Stimulated activated CD4-positive, alpha-beta T cell treated with anti-CD3 and anti-CD28 coated beads, Interleukin-12 subunit alpha, Interleukin-12 subunit beta, amount 100 ng/mL, for 48 hours (primary cell): ENCODE measurements at places on chromosomes 7 and 10.

- no peak for DNase-seq
Observed at GRCh38 chr10:18217577-18217976, 77.4 kb downstream of the CACNB2 start.

DNA sequence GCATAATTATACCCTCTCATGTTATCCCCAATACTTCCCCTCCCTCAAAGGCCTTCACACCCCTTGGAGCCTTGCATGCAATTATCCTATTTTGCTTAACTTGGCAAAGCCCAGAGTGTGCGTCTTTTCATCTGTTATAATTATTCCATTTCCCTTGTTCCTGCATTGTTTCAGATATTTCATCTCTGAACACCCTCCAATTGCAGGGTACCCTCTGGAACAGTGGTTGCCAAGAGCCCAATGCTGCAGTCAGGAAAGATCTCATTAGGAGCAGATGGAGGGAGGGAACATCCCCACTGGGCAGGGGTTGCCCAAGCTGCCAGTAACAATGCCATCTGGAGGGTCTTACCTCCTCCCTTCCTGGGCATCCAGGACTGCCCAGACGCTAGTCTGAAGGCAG lies 18.4 kb upstream of the GOLGA7B start:
- DNase-seq = no peak

DNA sequence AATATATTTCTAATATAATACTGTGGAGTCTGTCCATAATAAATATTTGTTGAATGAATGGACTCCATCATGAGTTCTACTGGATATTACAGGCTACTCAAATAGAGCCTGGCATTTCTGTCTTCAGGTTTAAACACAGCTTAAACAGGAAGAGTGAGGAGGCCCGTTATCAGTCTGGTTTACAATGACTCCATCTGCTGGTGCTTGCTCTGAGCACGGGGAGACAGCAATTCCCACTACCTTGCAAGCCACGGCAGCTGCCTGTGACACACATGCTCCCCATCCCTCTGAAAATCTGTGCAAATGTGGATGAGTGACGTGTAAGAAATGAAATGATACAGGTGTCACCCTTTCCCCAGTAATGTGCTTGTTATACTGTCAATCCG lies 293.5 kb upstream of the IMMP2L start:
- DNase-seq = no peak

GRCh38 chr7:36879021-36879420 lies 154.7 kb upstream of the AOAH start:
- no peak for DNase-seq

- no peak for DNase-seq
Observed at GRCh38 chr10:107529350-107529749, 364.8 kb upstream of the SORCS1 start.

- DNase-seq = no peak
Observed at GRCh38 chr10:69303632-69304051, 25.3 kb downstream of the HK1 start.

GRCh38 chr7:66055321-66055956 lies 20.2 kb upstream of the ASL start:
- no peak for DNase-seq

- no peak for DNase-seq
Observed at GRCh38 chr7:32088451-32088881, 18.3 kb upstream of the PDE1C start.

DNA sequence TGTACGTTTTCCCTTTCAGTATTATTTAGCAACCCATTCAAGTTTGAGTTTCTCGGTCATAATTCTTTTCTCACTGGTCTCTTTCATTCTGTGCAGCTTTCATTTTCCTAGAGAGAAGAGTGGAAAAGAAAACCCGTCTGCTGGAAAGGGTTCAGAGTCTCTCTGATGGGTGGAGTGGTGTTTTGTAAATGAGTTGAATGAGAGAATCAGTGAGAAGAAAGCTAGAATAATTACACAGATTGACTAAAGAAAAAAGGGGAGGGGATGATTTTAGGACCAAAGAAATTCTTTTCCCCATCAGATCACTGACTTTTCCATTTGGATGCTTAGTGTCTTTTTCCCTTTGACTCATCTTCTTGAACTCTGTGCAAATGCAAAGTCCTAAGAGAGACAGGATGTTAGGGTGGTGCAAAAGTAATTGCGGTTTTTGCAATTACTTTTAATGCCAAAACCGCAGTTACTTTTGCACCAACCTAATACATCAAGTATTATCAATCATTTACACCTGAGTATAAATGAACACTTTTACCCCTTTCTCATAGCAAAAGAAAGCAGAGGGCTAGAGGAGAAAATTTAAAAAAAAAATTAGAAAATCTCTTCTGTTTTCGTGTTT lies 242.1 kb upstream of the SP4 start:
- DNase-seq = no peak

DNA sequence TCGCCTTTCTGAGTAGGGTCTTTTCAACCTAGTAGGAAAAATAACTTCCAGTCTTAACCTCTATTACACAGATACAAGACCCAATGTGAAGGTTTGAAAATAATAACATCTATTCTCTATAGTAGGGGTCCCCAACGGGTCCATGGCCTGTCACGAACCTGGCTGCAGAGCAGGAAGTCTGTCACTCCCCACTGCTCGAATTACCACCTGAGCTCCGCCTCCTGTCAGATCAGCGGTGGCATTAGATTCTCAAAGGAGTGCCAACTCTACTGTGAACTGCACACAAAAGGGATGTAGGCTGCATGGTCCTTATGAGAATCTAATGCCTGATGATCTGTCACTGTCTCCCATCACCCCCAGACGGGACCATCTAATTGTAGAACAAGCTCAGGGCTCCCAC lies 7.4 kb downstream of the YWHAG start:
- DNase-seq = no peak
